ENCODE measurements at places on chromosomes 1 and 21.
A peak's percentile ranks its signal among the peaks of the same experiment; 100 is the strongest.

GRCh38 chr1:214525535-214526019 is 25.8 kb downstream of the PTPN14 start:
- no peak for DNase-seq

DNA sequence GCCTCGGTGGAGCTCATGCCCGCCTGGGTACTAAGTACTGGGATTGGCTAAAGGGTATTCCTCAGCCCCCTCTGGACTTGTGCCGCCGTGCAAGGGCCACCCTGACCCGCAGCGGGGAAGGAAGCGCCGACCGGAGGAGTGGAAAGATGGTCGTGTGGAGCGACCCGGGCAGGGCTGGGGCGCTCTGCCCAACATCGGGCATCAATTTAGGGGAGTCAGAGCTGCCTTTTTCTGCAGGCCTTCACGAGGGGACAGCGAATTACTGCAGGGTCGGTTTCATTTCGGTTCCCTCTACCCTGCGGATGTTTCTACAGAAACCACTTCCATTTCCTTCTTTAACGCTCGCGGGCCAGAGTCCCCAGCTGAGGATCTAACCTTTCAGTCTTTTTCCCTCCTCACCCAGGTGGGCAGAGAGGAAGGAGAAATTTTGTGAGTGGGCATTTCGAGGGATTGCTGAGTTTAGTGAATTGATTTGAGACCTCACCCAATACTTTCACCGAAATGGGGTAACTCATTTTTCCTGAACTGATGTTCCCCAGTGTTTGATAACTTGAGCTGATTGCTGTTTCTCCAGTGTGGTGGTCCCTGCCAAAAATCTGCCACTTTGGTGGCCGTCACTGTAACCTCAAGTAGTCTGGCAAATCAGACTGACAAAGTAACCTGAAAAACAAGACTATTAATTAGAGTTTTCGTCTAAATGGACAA is 1.1 kb downstream of the TOR1AIP1 start:
- DNase-seq = peak; percentile 12

GRCh38 chr1:171997936-171998335 is 156.6 kb downstream of the DNM3 start:
- no peak for DNase-seq

DNA sequence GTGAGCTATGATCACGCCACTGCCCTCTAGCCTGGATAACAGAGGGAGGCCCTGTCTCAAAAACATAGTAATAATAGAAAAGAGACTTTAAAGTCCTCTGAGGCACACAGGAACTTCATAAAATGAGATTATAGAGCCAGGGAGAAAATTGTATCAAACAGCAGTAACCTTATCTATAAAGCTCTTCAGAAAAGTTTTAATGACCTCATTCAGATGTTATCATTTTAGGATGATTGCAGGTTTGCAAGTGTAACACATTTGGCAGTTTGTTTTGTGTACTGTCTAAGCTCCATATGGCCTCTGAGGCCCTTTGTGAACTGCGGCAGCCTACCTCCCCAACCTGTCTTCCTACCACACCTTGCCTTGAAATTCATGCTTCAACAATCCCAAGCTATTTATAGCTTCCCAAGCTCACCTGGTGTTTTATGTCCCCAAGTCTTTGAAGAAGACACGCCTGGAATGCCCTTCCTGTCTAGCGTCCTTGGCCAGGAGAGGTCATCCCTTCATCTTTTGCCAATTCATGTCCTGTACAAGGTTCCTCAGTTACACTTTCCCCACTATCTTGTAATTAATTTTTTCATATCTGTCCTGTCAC is 8.5 kb upstream of the AKNAD1 start:
- no peak for DNase-seq

GRCh38 chr1:113540335-113540734 is 150.0 kb downstream of the MAGI3 start:
- no peak for DNase-seq

GRCh38 chr1:13701271-13701640 is 1.3 kb downstream of the PRDM2 start:
- no peak for DNase-seq

DNA sequence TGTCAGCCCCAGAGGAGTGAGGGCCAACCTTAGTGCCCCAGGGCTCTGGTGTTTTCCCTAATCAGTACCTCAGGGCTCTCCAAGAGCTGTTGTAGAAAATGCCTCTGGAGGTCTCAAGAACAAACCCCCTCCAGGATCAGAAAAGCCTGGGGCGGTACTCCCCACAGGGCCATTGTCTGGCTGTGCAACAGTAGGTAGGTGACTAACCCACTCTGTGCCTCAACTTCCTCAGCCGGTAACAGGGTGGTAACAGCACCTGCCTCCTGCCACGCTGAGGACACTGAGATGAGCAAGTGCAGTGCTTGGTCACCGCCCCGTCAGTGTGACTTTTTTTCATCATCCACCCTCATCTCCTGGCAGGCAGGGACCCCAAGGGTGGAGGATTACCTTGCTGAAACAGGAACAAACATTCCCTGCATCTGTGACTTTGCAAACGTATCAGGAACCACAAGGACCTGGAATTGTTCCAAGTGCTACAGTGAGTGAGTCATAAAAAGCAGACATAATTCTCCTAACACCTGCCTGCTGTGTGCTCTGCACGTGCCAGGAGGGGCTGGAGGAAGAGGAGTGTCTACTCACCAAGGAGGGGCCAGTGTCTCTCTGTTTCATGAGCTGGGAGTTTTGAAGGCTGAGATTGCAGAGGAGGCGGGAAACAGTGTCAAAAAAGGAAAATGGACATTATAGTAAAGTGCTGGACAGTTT is 440.8 kb downstream of the NPHP4 start:
- no peak for DNase-seq

- no peak for DNase-seq
Measured at GRCh38 chr1:43592051-43592665, 57.8 kb upstream of the KDM4A start.

- DNase-seq = no peak
Measured at GRCh38 chr1:35762141-35762540, 7.6 kb downstream of the CLSPN start.

DNA sequence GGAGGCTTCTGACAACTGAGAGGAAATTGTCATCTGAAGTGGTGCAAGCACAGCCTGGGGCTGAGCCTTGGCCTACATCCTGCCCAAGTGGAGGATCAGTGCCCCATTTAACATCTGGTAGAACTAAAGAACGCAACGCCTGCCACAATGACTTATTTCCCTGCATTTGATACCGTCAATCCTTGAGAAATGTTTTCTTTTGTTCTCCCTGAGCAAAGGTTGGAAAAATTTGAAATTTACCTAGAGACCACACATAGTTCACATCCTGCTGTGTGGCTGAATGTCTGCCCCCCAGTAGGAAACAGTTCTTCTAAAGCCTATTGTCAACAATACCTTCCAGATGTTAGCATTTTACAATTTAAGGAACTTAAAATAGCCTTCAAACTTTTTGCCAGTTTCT is 5.6 kb upstream of the RGS4 start:
- DNase-seq = no peak

DNA sequence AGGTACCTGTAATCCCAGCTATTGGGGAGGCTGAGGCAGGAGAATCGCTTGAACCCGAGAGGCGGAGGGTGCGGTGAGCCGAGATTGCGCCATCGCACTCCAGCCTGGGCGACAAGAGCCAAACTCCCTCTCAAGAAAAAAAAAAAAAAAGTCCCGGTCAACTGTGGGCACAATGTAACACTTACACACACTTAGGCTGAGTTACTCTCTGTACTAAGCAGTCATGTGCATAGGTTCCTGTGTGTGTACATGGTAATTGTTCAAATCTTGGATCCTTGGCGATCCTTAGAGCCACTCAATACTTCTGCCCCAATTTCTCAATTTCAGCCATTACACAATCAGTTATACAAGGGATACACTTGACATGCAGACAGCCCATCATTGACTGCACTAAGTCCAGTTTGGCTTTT is 11.6 kb downstream of the SDCCAG8 start:
- DNase-seq = no peak

- no peak for DNase-seq
Measured at GRCh38 chr1:44222397-44223186, 9.3 kb downstream of the DMAP1 start.

DNA sequence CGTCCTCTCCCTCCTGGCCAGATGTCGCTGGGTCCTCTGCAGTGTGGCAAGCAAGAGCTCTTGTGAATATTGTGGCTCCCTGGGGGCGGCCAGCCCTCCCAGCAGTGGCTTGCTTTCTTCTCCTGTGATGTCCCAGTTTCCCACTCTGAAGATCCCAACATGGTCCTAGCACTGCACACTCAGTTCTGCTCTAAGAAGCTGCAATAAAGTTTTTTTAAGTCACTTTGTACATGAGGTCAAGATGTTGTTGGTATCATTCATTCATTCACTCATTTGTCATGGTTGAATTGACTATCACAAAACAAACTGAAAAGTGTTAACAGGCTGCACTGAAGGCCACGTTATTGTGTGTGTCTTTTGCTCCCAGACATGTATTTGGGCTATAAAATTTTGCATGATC is 8.2 kb upstream of the PADI6 start:
- DNase-seq = no peak

GRCh38 chr1:79235301-79236002 is 228.9 kb upstream of the ADGRL4 start:
- DNase-seq = no peak

DNA sequence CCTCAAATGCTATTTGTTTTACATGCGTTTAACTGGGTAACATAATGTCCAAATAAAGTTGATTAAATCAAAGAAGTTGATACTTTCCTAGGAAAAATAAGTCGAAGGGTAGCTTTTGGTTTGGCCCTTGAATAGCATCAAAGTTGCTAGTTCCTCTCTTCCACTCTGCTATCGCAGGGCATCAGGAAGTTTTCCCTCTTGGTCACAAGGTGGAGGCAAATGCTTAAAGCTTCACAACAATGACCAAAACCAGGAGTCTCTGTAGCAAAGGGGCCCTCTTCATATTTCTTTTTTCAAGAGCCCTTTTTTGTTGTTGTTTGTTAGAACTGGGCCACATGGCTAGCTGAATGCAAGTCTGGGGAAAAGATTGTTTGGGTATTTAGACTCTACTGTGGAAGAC is 668.4 kb downstream of the KCNT2 start:
- no peak for DNase-seq

DNA sequence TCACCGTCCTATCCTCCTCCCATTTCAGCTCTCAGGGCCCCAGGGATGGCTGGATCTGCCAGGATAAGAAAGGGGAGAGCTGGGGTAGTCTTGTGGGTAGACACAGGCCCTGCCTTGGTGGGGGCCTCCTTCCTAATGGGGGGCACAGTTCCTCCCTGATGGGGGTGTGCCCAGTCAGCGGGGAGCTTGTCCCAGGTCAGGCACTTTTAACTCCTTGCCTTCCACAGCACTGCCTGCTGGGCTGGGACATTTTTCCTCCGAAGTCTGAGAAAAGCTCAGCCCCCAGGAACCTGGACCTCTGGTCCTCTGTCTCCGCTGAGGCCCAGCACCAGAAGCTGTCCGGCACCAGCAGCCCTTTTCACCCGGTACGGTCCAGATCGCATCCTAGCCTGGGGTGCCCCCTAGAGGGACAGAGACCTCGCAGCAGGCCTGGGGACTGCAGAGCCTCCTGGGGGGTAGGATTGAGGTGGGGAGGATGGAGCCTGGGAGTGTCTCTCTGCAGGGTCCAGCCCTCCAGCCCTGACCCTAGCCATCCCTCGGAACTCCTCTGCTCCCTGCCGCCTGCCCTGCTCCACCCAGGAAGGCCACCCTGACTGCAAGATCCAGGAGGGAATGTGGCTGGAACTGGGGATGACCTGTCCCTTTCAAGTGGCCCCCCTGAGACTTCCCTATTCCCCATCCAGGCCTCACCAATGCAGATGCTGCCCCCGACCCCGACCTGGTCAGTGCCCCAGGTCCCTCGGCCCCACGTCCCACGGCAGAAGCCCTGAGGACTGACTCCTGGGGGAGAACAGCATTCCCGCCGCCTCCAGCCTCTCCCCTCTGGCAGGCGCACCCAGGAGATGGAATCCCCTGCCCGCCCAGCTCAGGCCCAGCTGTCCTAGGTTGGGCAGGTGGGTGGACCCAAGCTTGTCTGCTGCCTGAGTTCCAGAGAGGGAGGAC is 12.0 kb downstream of the MIIP start:
- DNase-seq = no peak

DNA sequence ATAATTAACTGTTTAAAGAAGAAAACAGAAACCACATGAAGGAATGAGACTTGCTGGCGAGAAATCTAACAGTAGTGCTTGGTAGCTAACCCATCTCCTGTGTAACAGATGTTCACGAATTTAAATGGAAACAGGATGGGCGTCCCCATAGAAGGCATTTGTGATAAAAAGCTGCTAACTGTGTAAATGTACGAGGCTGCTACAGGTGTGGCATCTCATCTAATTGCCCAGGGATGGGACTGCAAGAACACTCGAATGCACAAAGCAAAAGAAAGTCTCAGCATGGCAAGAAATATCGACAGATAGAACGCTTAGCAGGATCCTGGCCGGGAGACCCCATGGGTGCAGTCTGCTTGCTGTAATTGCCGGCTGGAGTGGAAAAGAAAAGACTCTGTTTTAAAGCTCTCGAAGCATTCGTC is 112.7 kb downstream of the RUNX1 start:
- no peak for DNase-seq

GRCh38 chr1:6401673-6402072 is 8.1 kb upstream of the ACOT7 start:
- no peak for DNase-seq

GRCh38 chr1:80021891-80022290 is 1015.4 kb upstream of the ADGRL4 start:
- DNase-seq = no peak

GRCh38 chr1:37673920-37674319 is 18.4 kb upstream of the CDCA8 start:
- peak; percentile 58 for DNase-seq

DNA sequence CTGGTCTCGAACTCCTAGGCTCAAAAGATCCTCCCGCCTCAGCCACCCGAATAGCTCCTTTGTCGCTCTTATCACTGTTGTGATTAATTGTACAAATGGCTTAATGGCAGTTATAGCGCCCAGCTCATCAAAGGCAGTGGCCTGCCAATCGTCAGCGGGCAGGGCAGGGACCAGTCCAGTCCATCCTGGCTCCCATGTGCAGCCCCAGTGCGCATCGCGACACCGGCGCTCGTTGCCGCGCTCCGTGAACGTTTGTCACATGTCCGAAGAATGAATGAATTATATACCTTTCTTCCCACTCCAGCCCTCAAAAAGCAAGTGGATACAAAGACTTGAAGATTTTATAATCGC is 18.4 kb downstream of the MTX1 start:
- DNase-seq = no peak

GRCh38 chr1:30188999-30189398 is 534.4 kb downstream of the MATN1 start:
- DNase-seq = no peak

DNA sequence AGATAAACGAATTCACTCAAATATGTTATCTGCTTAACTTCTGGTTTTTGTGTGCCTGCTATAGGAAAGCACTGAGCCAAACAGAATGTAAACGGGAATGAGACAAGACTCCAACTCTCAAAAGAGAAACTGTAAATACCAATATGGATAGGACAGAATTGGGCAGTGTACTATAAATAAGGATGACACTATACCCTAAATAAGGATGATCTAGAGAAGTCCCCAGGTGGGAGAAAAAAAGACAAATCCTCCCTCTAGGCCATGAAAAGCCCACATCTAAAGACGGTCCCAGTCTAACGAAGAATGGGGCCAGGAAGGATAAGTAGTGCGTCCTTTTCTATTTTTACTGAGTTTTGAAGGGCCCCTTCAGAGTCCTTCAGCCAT is 1.5 kb upstream of the GABPB2 start:
- DNase-seq = no peak

All from T follicular helper cell (primary cell).